ENCODE measurements at places on chromosomes 11 and 22.
A peak's percentile ranks its signal among the peaks of the same experiment; 100 is the strongest.

DNA sequence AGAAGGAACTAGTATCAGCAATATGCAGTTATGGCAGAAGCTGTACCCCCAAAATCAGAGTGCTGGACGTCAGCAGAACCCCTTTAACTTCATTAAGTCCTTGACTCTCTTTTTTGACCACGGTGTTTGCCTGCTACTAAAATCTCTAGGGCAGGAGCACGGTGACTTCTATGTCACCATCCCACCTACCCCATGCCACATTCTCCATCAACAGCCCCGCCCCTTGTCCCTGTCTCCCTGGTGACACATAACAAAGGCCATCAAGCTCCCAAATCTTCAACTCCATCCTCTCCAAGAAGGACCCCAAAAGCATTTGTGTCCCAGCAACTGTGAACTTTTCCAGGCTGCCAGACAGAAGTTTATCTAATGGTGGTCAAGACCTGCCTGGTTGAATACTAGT, 894 bp downstream of the ADA2 start:
- DNase-seq, result no peak

- DNase-seq, result no peak
Observed at GRCh38 chr11:63273685-63274084, 30.3 kb upstream of the SLC22A25 start.

DNA sequence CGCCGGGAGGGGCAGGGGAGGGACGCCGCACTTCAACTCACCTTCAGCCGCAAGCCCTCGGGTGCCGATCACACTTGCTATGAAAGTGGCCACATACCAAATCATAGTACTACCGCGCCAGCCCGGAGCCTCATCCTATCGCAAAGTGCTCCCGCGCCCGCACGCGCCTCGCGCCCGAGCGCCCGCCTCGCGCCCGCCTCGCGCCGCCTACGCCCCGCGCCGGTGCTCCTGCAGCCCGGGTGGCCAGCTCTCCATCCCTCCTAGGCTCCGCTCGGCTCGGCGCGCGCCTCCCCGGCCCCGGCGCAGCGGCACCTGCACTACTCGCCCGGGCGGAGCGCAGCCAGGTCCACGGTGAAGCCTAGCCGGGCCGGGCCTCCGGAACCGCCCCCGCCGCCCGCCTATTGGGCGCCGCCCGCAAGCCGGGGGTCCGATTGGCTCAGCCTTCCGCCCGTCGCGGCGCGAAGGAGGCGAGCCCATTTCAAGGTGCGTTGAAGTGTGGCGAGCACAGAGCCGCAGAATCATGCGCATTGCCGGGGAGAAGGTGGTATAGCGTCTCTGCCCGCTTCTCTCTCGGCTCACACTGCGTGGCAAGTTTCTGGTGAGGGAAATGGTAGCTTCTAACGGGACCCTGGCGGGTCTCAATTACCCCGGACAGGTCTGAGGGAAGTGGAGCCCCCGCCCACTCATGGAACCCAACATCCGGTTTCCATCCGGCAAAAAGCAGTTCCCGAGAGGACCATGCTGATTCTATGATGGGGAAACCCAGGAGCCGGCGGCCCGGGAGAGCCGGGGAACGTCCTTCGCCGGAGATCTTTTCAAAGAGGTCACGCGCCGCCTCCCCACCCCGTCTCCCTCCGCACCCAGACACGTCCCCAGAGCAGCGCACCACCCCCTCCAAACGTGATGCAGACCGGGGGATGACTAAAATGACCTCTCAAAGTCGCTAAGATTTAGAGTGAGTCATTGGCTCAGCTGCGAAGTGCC, at the start of gene IGSF9B:
IGSF9B (minus strand) TSS at position 319 of the 984 bp plus-strand sequence; CDS start at position 105, 214 bp downstream.
- DNase-seq, result peak; percentile 51

DNA sequence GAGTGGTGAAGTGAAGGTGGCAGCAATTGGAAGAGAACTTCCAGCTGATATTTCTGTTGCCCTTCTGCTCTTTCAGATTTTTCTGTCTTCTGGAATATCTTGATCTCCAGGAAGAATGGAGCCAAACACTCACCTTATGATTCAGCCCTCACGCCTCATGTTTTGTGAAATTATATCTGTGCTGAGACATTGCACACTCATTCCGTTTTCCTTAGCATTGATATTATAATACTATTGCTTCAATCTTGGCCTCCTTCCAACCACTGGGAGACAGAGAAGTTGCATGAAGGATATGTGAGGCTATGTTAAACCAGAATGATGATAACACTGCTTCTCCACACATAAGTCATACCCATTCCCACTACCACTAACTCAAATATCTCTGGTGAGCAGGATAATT, 177.9 kb downstream of the ETS1 start:
- DNase-seq, result no peak

- DNase-seq, result no peak
Observed at GRCh38 chr11:119529063-119529845, 106.3 kb upstream of the THY1 start.

All from retinal pigment epithelial cell (primary cell).